ENCODE measurements at places on chromosomes 2 and 18. TPM values are rescaled to one million over a fixed set of nuclear protein-coding genes. Genes with fewer than 3 reads are reported as not detected.

SERPINB7 gene
- not detected for total RNA-seq

- no peak for DNase-seq
Observed at GRCh38 chr2:230258483-230258882, 32.9 kb downstream of the SP140 start.

GNAL gene
- total RNA-seq, result 0.38 TPM

ZNF519 gene
- total RNA-seq, result 12.0 TPM

- no peak for DNase-seq
Observed at GRCh38 chr2:205580212-205580987, 101.9 kb upstream of the NRP2 start.

DNA sequence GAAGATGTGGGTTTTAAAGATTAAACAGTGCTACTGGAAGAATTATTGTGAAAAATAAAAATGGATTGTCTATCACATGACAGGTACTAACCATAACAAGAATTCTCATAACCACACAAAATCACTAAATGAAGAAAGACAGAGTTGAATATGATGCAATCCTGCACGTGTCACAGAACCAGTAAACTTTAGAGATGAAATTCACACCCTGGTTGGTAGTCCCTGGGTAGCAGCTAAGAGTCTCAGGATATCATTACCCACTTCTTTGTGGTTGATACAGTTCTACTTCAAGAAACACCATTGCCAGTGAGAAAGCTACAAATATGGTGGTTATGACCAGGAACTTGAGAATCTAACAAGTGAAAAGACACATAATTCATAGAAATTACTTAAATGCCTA is 450.2 kb downstream of the ERBB4 start:
- DNase-seq, result no peak

DNA sequence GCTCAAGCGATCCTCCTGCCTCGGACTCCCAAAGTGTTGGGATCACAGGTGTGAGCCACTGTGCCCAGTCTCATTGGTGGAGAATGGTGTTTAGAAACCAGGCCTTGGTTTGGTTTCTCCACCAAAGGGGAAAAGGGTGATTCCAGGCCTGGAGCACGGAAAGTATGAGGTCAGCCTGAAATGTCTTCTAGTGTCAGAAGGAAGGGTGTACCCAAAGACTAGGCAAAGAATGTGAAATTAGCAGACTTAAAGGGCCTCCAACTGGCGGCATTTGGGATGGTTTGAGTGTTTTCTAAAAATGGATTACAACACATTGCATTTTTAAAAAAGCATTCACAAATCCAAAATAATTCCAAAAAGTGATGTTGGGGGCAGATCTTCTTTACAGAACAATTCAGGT is 139.6 kb downstream of the SH3BP4 start:
- no peak for DNase-seq

- no peak for DNase-seq
Observed at GRCh38 chr2:23346029-23346428, 39.0 kb upstream of the KLHL29 start.

SULT1C4 gene
- not detected for total RNA-seq

GRCh38 chr2:20187331-20187730 is 37.6 kb downstream of the SDC1 start:
- DNase-seq, result no peak

DNA sequence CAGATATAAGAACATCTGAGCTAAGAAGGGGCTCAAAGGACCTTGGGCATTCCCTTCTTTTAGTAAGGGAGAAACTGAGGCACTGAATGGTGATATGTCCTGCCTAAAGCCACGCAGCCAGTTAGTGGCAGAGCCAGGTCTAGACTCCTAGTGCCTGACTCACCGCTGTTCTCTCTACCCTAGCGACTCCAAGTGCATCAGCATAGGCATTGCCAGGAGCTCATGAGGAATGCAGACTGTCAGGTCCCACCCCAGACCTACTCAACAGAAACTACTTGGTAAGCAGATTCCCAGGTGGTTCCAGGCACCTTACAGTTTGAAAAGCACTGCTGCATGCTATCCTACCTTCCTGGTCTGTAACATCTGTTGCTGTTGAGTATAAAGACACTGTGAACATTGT is 158.9 kb downstream of the MSH2 start:
- no peak for DNase-seq

PMAIP1 gene
- total RNA-seq, result 82.8 TPM

DNA sequence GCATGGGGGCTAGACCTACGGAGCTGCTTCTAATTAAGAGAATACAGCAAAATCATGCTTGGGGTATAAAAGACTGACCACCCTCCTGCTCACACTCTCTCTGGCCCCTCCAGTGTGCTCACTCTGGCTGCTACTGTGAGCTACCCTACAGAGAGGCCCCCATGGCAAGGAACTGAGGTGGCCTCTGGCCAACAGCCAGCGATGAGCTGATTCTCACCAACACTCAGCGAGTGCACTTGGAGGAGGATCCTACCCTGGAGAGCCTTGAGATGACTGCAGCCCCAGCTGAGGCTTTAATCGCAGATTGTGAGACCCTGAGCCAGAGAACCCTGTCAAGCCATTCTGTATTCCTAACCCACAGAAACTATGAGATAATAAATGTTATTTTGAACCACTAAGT is 88.2 kb downstream of the GFPT1 start:
- no peak for DNase-seq

DNA sequence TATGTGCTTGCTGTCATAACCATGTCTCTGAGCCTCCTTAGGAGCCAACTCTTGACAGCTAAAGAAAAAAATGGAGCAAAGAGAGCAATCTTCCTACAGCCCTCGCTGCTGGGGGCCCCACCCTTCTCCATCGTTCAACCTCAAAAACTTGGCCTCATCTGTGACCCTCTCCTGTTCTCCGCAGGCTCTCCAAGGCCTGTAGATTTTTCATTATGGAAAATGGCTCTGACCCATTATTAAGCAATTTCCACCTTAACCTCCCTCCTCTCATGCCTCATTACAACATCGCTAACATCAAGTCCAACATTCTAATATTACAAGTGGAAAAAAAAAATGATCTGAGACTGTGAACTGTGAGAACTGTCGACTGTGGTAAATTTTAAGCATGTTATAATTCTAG is 98.7 kb downstream of the SLC8A1 start:
- no peak for DNase-seq

MC2R gene
- not detected for total RNA-seq

MYO3B gene
- total RNA-seq, result 0.18 TPM

- DNase-seq, result peak; percentile 62
Observed at GRCh38 chr2:26809876-26810577, 24.2 kb downstream of the CENPA start.

GRCh38 chr2:190766595-190766994 is 114.0 kb upstream of the GLS start:
- DNase-seq, result no peak

DNA sequence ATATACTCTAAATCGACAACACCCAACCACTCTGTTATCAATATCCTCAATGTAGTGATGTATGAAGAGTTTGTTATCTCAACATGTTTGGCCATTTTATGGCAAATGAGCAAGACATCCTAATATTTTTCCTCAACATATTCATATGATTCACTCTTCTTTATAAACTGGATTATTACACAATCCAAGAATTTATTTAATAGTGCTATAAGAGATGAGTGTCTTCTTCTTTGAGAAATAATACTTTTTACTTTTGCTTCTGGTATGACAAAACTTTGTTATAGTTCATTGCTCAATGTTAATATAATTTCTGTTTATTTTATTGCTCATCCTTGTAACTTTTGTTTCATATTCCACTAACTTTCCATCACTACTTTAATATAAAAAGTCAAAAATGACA is 44.3 kb downstream of the SCN9A start:
- DNase-seq, result no peak

DNA sequence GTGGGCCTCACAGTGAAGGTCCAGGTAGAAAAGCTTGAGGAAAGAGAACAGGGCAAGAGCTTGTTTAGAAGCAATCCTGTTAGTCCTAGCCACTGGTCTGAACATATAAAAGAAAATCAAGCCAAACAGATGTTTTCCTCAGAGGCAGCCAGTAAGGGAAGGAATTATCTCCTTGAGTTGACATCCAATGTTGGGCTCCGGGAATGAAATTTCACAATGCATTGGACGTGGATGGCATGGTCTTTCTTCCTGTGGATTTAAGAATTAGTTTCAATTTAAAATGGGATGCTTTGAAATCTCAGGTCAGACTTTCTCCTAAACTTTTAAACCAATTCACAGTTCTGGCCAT is 92.1 kb downstream of the ACKR3 start:
- DNase-seq, result no peak

GRCh38 chr2:222193328-222193983 is 105.3 kb downstream of the PAX3 start:
- no peak for DNase-seq

TNS1 gene
- 1.1 TPM for total RNA-seq

SERPINB10 gene
- total RNA-seq, result not detected

DNA sequence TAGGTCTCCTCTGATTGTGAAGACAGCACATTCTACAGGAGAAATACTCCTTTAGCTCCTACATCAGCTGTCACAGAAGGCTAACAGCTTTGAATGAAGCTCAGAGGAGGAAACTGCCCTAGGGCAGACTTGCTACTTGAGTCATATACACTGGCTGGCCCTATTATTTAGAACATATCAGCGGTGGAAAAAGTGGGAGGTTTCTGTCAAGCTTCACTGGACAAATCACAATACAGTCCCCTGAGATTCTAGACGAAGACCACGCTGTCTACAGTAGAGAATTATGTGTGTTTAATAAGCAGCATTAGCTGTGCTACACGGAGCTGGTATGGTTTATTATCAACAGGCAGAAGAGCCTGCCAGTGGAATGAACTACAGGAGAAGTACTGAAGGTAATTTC is 230.9 kb upstream of the FSIP2 start:
- no peak for DNase-seq

- no peak for DNase-seq
Observed at GRCh38 chr2:185638771-185639170, 99.8 kb upstream of the FSIP2 start.

DNA sequence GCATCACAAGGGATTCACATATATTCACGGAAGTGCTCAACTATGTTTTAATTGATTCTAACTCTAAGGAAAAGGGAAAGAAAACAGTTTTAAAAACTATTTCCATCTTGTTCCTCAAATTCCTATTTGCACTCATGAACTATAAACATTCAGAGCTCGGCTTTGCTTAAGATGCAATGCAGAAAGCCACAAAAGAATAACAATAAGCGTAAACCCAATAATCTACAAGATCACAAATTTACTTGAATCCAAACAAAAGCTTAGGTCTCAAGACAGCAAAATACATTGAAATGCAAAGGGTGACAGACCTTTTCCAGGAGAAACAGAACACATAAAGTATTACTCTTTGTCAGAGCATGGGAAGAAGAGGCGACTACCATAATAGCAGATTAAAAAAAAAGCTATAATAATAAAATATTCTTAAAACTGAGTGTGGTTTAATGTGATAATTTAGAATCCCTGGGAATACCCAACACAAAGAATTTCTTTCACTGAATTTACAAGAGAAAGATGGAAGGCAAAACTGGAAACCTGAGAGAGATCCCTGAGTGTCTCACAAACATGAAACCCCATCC is 1094.9 kb downstream of the LRP1B start:
- no peak for DNase-seq

MPP4 gene
- not detected for total RNA-seq

NT5DC4 gene
- not detected for total RNA-seq

DNA sequence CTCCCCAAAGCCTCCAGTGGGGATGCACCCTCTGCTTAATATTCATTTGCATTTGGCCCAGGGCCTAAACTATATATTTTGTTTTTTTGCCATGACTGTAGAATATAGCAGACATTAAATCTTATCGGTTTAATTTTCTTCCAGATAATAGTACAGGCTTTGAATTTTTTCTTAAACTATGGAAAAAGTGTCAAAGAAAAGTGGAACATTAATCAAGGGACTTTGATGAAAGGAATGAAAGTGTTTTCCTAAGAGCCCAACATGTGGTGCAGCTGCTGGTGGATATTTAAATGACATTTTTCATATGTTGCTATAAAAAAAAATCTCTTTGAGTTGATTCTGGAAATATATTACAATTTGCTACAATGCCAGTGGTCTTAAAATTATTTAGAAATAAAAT is 346.8 kb downstream of the CYP26B1 start:
- DNase-seq, result no peak

FSHR gene
- total RNA-seq, result not detected
